Ureter (tissue), 1 donor: ENCODE measurements at places on chromosomes 5 and 9. TPM values are rescaled to one million over a fixed set of nuclear protein-coding genes. Genes with fewer than 3 reads are reported as not detected.

GRCh38 chr5:173903396-173904140, 15.4 kb downstream of the CPEB4 start:
- DNase-seq = no peak

- peak; percentile 86 for DNase-seq
Observed at GRCh38 chr9:70049672-70050271, 6.1 kb downstream of the MAMDC2 start.

- no peak for DNase-seq
Observed at GRCh38 chr9:116497095-116497890, 189.8 kb upstream of the TRIM32 start.

- DNase-seq = no peak
Observed at GRCh38 chr5:147483188-147483790, 26.6 kb downstream of the DPYSL3 start.

Gene ENTPD2
- total RNA-seq = 1.3 TPM

Gene MYOZ3
- 2.6 TPM for total RNA-seq
